Vein endothelial cell (primary cell): ENCODE measurements at places on chromosomes 2 and 18. TPM values are rescaled to one million over a fixed set of nuclear protein-coding genes. Genes with fewer than 3 reads are reported as not detected.

The ZSWIM2 gene
- total RNA-seq: under 0.01 and 0.10 TPM in 2 replicates

The FAM98A gene
- 32.0 and 86.3 TPM in 2 replicates for total RNA-seq

The GPR75 gene
- 3.9 and 4.2 TPM in 2 replicates for total RNA-seq

The SERPINB12 gene
- not detected in 2 replicates for total RNA-seq

The TPO gene
- not detected in 2 replicates for total RNA-seq
